ENCODE measurements at places on chromosomes 16 and 17.

DNA sequence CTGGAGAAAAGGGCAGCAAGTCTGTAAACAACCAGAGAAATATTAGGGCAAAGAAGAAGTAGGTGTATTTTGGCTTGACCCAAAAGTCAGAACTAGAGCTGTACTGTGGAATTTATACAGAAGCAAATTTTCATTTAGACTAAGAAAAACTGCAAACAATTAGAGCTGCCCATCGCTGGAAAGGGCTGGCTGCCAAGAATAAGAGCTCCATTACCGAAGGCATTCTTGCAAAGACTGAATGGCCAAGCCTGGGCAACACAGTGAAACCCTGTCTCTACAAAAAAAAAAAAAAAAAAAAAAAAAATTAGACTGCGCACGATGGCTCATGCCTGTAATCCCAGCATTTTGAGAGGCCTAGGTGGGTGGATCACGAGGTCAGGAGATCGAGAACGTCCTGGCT lies 53.9 kb upstream of the TMC5 start:
- no peak for DNase-seq

DNA sequence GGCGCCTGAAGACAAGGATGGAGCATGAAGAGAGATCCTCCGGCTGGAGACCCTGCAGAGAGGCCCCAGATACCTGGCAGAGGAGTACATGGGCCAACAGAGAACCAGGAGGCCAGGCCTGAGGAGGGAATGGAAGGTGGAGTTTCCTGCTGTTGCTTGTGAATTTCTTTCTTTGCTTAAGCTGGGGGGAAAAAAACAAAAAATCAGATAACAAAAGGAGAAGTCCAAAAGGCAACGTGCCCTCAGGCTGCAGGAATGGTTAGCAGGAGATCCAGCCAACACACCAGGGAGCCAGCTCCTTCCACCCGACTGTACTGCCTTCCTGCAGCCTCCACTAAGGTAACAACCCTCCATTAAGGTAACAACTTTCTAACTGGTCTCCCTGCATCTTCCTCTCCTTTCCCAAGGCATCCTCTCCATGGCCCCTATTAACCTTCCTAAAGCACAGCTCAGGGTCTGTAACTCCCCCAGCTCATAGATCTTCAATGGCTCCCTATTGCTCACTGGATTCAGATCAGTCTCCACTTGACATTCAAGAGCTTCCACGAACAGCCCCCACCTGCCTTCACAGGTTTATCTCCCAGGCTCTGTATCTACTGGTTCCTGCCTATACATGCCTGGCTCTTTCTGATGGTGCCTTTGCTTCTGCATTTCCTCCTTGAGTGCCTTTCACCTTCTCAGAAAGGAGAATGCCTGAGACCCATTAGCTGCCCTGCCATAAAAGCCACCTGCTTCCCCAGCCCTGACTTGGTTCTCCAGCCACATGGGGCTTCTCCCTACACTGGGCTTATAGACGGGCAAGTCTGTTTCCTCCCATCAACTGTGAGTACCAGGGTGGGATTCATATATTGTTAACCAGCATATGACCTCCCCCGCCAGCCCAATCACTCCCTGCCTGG lies 725 bp upstream of the ARL5C start:
- DNase-seq, result no peak

DNA sequence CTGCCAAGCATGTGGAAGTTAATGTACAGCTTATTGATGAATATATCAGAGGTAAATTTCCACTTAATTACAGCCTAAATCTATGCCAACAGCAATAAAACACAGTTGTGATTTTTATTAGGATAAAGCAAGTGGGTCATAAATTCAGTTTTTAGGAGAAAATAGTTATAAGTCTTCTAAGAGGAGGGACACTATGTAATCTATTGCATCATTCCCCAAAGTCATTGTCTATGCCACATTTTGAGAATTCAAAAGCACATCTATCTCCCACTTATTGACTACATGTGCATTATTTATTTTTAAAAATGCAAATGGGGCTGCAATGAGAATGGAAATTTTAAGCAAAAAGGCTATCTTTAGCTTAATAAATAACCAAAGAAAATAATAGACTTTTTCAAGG lies 23.7 kb upstream of the NSRP1 start:
- no peak for DNase-seq

- DNase-seq, result peak; percentile 14
These were observed 123.8 kb downstream of the GOSR1 start for GRCh38 chr17:30600830-30601494.

DNA sequence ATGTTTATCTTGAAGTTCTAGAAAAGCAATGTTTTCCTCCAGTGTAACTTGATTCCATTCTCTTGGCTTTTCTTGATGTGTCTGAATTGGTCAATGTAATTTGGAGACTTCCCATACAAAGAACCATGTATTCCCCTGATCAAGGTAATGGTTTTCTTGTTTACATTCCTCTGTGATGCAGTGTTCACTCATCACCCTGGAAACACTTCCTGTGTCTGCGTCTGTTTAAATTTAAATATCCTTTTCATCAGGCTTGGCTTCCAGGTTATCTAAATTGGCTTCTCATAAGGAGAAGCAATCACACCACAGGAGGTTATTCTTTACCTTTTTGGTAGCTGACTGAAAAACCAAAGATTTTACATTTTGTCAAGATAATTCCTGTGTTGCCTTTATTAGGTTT lies 237.3 kb upstream of the WSCD1 start:
- DNase-seq, result peak; percentile 76

DNA sequence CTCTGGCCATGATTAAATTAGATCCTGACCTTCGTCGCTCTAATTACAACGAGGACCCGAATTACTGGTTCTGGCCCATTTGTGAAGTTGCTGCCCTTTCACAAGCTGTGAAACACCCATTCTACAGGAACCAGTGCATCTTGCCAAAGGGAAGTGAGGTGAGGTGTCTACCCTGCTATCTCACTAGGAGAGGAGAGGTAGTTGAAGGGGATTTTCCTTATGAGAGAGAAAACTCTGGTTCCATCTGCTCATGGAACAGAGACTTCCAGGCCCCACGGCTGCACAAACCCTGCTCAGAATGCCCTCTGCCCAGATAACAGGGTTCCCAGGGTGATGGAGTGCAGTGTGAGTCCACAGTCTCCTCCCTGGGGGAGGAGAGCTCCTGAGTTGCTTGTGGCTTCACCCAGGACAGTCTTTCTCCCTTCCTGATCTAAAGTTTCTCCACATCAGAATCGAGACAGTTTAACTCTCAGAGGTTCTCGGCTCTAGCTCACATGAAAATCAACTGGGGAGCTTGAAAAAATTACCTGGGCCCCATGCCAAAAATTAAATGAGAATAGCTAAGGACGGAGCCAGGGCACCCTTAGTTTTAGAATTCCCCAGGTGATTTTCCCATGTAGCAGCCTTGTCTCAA lies 7.8 kb upstream of the SSTR2 start:
- DNase-seq, result no peak

- DNase-seq, result peak; percentile 18
These were observed 439 bp downstream of the TRIM25 start for GRCh38 chr17:56913353-56913866.

GRCh38 chr17:20095336-20096080 lies 86.3 kb downstream of the SPECC1 start:
- peak; percentile 6 for DNase-seq
